Muscle of back (tissue), 13 donors: ENCODE measurements at places on chromosomes 12 and 14. TPM values are rescaled to one million over a fixed set of nuclear protein-coding genes. Genes with fewer than 3 reads are reported as not detected.

GRCh38 chr14:66233591-66233990 is 252.6 kb upstream of the CCDC196 start:
- DNase-seq, result no peak

DNA sequence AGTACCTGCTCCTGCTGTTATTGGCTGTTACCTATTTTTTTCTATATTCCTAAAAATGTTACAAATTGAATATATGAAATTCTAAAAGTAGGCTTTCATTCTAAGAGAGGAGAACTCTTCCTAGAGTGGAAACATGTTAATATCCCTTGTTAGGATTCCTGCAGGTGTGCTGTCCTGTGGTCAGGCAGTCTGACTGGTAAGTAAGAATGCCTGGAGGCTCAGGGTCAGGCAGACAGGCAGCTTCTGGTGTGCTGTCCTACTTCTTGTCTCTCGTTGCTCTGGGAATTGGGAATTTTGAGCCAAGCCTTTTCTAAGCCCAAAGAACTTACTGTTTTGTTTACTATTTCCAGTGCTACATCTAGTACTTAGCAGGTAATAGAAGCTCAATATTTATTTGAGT is 10.3 kb downstream of the PPHLN1 start:
- no peak for DNase-seq

Gene KLRC1
- 0.62 TPM for polyA plus RNA-seq

Gene GPRC5D
- 0.35 TPM for polyA plus RNA-seq
